Stimulated activated CD8-positive, alpha-beta memory T cell treated with anti-CD3 and anti-CD28 coated beads, Interleukin-2, amount 100 ng/mL, for 1 hour (primary cell): ENCODE measurements at places on chromosomes 2 and 18.

GRCh38 chr2:45418532-45418931, 192.5 kb downstream of the SRBD1 start:
- no peak for DNase-seq

DNA sequence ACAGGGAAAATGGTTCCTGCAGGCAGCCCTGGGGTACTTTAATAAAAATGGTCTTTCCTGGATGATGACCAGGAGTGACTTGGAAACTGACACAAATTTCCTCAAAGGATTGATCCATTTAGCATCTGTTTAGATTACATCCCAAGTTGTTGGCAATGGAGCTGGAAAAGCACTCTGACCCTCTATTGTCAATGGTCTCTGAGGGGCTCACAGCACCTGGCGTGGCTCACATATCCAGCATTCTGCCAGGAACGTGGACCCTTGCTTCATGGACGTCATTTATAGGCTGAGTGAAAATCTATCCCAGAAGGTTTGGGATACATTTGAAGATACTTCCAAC, 43.8 kb downstream of the SERTAD2 start:
- no peak for DNase-seq

DNA sequence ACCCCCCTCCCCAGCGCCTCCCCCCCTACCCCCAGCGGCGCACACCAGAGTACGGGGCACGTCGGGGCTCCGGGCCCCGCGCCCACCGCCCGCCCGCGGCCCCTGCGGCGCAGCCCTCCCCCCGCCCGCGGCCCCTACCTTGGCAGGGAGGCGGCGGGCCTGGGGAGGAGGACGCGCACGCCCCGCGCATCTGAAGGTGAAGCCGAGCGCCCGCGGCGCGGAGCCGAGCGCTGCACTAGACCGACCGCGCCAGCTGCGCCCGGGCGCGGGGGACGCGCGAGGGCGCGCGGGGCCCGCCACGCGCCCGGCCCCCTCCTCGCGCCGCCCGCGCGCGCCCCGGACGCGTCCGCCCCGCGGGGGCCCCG, at the start of gene ZNF516:
ZNF516 (minus strand) TSS at position 237 of the 365 bp plus-strand sequence. CDS start 52,188 bp downstream, outside the sequence.
- DNase-seq, result no peak

GRCh38 chr18:63741769-63742168, 33.4 kb upstream of the SERPINB7 start:
- DNase-seq, result no peak

GRCh38 chr2:33559328-33559727, 39.8 kb downstream of the FAM98A start:
- DNase-seq, result no peak

DNA sequence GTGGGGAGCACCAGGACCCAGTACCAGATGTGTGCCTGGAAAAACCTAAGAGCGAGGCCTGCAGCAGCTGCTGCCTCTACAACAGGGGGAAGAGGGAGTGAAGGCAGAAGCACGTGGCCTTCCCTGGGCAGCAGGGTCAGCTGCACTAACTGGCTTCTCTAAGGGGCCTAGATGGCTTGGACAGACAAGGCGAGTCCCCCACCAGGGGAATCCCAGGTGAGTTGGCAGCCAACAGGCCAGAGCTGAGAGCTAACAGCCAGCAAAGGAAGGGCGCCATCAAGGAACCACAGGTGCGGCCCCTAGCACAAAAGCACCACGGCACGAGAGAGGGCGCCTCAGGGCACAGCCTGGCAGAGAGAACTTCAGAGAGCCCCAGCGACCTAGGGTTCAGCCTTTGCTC, 19.8 kb upstream of the MAL start:
- no peak for DNase-seq

GRCh38 chr2:123521854-123522253, 503.2 kb upstream of the CNTNAP5 start:
- DNase-seq, result no peak

DNA sequence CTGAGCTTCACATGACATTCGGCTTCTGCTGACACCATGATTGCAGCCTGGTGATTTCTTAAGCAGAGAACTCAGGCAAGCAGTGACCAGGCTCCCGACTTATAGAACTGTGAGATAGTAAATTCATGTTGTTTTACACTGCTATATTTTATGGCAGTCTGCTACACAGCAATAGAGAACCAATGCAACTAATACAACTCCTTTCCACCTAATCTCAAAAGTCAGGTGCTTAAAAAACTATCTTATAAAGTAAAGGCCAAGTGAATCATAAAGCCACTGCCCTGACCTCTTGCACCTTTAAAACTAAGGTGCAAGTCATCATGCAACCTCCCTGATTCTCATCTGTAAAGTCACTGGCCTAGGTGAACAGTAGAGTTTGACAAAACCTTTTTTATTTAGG, 95.3 kb upstream of the GLS start:
- DNase-seq, result no peak

GRCh38 chr2:218658671-218659257, 659 bp downstream of the ZNF142 start:
- no peak for DNase-seq

DNA sequence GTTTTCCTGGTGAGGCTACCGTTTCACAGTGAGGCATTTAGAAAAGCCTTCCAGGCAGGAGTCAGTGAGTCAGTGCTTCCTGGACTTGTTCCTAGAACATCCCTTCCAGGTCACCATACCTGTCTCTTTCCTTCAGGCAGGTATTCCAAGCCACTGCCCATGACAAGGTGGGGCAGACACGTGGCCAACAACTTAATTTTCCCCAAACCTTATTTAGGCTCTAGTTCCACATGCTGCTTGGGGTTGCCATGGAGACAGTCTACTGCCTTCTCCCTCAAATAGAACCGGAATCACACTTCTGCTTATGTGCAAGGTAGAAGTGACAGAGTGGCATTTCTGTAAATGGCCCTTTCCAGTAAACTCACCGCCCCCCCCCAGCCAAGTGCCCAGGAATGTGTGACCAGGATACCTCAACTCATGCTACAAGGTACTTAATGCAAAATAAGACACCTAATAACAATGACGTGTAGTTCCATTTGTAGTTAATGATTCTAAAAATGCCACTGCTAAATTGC, 258.3 kb downstream of the PRKCE start:
- no peak for DNase-seq

- no peak for DNase-seq
Observed at GRCh38 chr18:27699137-27699536, 477.8 kb downstream of the CDH2 start.

- no peak for DNase-seq
Observed at GRCh38 chr2:234536178-234536965, 39.5 kb upstream of the ARL4C start.

- no peak for DNase-seq
Observed at GRCh38 chr18:68564961-68565360, 149.9 kb downstream of the TMX3 start.

DNA sequence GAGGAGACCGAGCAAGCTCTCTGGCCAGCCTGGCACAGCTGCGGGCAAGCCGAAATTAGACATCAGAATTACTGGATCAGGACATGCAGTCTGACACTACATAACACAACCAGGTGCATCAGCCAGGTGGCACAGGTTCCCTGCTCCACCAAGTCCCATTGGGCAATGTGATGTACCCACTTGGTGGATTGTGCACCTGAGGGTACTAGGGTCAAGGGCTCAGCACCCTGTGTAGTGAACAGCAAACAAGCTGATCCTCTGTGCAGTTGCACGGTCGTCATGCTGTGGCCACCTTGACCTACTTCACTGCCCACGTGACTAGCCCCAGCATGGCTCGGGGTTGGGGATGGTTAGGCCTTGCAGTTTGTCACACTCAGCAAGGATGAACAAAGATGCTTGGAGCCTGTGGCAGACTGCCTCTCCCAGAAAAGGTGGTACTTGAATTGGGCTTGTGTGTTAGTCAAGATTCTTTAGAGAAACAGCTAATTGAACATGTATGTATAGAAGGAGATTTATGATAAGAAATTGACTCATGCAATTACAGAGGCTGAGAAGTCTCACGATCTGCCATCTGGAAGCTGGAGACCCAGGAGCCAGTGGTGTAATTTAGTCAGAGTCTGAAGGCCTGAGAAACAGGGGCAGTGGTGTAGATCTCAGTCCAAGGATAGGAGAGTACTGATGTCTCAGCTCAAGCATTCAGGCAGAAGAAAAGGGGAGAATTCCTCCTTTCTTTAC, 71.4 kb upstream of the TMEM87B start:
- no peak for DNase-seq

DNA sequence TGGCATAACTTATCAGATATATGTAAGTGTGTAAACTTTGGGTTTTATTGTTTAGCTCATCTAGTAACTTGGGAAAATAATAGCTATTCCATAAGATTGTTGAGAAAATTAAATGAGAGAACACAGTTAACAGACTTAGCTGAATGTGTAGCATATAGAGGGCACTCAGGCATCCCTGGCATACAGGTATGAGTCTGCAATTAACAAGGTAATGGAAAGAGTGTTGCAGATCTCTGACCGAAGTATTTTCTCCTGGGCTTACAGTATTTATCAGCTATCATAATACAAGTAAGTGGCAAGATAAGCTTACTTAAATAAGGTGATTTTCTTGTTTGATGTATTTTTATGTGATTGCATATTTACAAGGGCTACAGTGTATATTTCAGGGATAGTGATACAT, 7.9 kb upstream of the COBLL1 start:
- DNase-seq, result no peak

- no peak for DNase-seq
Observed at GRCh38 chr2:174881678-174882077, 117.4 kb upstream of the CHRNA1 start.

- no peak for DNase-seq
Observed at GRCh38 chr2:6831229-6831628, 34.5 kb downstream of the CMPK2 start.

GRCh38 chr2:235672720-235673119, 178.9 kb downstream of the AGAP1 start:
- DNase-seq, result no peak

DNA sequence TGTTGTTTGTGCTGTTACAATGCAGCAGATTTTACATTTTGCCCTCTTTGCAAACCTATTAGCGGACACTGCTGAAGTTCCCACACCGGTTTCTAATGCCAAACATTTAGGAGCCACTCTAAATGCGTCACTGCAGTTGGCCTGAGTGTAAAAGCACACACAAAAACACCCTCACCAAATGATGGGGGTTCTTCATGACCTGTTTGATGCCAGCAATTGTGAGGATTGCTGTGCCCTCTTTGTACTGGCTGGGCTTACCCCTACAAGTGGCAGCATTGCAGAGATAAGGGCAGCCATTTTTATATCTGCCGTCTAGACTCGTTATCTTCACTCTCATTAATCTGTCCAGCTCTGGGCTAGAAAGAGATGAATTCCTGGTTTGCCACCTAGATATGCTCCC, 85.3 kb downstream of the NRP2 start:
- DNase-seq, result no peak

GRCh38 chr18:46722051-46722450, 34.8 kb downstream of the ST8SIA5 start:
- no peak for DNase-seq

DNA sequence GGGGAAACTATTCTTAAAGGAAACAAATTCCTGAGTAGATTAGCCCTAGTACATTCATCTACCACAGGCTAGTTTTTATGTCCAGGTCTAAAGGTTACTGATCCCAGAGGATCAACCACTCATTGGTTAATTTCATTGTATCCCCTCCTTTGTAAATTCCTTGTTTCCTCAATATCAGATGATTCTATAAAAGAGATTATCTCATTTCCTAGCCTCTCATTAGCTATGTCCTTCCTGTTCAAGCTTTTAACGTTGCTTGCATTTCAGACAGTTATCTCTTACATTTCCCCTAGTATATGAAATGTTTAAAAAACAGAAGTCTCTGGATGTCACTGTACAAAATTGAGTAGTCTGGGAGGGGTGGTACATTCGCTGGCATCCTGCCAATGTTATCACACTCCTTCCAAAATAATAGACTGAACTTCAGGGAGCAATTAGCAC, 24.2 kb upstream of the ARMC9 start:
- DNase-seq, result no peak

- DNase-seq, result no peak
Observed at GRCh38 chr2:201220102-201220570, 37.2 kb downstream of the CASP10 start.

- DNase-seq, result no peak
Observed at GRCh38 chr2:113005030-113005509, at the start of gene IL36A. Gene IL36A, plus strand, starts transcription at chr2:113005459. Its CDS starts 413 bp downstream, at chr2:113005872.

DNA sequence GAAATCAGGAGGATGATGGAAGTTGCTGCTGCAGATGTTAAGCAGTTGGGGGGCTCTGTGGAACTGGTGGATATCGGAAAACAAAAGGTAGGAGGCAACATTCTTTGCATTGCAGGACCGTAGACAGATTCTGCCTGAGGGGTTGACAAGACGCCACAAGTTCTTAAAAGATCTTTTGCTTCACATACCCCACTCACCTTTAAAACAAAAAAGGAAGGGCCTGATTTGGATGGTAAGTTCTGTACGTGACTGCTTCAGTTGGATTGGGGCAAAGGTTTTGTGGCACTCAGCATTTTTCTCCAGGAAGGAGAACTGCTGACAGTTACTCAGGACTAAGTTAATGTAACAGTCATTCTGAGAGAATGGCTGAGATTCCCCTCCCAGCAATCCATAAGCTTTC, 5.2 kb downstream of the CNDP2 start:
- DNase-seq, result no peak

- DNase-seq, result no peak
Observed at GRCh38 chr18:30288662-30289414, 753.7 kb downstream of the DSC3 start.

- DNase-seq, result no peak
Observed at GRCh38 chr2:80252294-80252986, 52.1 kb downstream of the LRRTM1 start.

DNA sequence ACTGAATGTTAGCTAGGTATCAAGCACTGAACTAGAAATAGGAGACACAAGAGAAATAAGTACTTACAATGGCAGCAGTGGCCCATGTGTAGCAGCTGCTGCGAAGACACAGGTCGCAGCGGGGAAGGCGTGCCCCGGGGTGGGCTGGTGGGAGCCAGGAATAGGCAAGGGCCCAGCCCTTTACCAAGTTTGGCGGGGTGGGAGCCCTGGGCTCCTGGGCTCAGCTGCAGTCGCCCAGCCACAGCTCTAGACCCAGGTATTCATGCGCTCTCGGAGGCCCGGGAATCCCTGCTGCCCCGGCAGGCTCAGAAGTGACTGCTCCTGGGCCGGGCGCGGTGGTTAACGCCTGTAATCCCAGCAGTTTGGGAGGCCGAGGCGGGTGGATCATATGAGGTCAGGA, 1287.3 kb downstream of the CNTNAP5 start:
- no peak for DNase-seq

DNA sequence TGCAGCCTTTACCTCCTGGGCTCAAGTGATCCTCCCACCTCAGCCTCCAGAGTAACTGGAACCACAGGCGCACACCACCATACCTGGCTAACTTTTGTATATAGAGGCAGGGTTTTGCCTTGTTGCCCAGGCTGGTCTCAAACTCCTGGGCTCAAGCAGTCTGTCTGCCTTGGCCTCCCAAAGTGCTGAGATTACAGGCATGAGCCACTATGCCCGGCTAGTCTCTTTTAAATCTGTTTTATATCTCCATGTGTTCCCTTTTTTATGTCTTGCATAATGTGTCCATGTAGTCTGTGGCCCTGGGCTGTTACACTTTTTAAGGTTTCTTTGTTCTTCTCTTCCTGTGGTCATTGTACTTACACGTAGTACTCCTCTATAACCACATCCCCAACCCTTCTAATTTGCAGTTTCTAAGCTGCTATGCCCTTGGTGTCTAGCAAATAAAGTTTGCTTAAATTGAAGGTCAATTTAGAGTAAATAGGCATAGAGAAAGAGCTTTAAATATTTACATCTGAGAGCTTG, 168.2 kb downstream of the MCFD2 start:
- no peak for DNase-seq
